ENCODE measurements at places on chromosomes 16 and 17.

- H3K27ac ChIP-seq = no peak overlapping the region
- DNase-seq = no peak
- H3K4me3 ChIP-seq = no peak overlapping the region
- H3K27me3 ChIP-seq = no peaks in the 10 kb centered on the region
Observed at GRCh38 chr16:11521055-11521454, 65.7 kb downstream of the LITAF start.

DNA sequence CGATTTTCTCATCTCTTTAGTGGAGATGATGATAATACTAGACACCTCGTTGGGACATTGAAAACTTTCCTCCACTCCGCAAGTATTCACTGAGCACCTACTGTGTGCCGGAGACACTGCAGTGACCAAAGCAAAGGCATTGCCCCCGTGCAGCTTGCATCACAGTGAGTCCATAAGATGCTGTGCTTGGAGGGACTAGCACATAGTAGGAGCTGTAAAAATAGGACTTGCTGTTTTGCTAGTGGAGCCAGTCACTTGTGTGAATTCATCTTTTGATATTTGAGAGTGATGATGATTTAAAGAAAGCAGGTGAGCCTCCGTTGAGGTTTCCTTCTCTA, 5.3 kb upstream of the MAP2K3 start:
- H3K36me3 ChIP-seq = no peaks in the 10 kb centered on the region
- no peak overlapping the region for H3K27ac ChIP-seq
- no peaks in the 10 kb centered on the region for H3K27me3 ChIP-seq
- H3K4me1 ChIP-seq = peaks cover 14% of the 10 kb centered on the region
- DNase-seq = no peak
- H3K4me3 ChIP-seq = no peak overlapping the region

DNA sequence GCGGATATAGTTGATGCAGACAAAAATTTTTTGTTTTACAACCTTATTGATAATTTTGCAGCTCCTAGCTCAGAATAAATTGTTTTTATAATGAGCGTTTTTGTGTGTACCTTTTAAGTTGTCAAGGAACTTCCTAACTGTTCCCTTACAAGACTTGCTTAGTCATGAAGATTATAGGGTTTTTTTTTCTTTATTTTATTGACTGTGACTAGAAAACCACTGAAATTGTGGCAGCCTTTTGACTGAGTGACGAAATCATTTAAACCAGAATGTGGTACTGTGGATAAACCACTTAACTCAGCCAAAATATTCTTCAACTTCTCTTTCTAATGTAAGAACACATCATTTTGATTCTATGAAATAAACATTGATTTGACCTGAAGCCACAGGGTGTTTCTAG, 40.8 kb upstream of the VPS4A start:
- no peaks in the 10 kb centered on the region for H3K4me1 ChIP-seq
- H3K36me3 ChIP-seq = peaks cover 2% of the 10 kb centered on the region
- no peaks in the 10 kb centered on the region for H3K27me3 ChIP-seq
- no peak for DNase-seq
- H3K27ac ChIP-seq = no peak overlapping the region

GRCh38 chr17:38967290-38967738, at the start of gene FBXO47:
Gene FBXO47 (minus strand): TSS chr17:38967403. CDS start chr17:38963025, 4,378 bp downstream.
- no peaks in the 10 kb centered on the region for H3K27me3 ChIP-seq
- no peak within 1 kb of the TSS for H3K27ac ChIP-seq
- peak; percentile 96 for DNase-seq
- H3K4me3 ChIP-seq = peak within 1 kb of the TSS; percentile 13

- no peaks in the 10 kb centered on the region for H3K36me3 ChIP-seq
- DNase-seq = no peak
- no peak overlapping the region for H3K27ac ChIP-seq
- no peak overlapping the region for H3K4me3 ChIP-seq
Observed at GRCh38 chr16:6837722-6838121, 494.9 kb upstream of the RBFOX1 start.

DNA sequence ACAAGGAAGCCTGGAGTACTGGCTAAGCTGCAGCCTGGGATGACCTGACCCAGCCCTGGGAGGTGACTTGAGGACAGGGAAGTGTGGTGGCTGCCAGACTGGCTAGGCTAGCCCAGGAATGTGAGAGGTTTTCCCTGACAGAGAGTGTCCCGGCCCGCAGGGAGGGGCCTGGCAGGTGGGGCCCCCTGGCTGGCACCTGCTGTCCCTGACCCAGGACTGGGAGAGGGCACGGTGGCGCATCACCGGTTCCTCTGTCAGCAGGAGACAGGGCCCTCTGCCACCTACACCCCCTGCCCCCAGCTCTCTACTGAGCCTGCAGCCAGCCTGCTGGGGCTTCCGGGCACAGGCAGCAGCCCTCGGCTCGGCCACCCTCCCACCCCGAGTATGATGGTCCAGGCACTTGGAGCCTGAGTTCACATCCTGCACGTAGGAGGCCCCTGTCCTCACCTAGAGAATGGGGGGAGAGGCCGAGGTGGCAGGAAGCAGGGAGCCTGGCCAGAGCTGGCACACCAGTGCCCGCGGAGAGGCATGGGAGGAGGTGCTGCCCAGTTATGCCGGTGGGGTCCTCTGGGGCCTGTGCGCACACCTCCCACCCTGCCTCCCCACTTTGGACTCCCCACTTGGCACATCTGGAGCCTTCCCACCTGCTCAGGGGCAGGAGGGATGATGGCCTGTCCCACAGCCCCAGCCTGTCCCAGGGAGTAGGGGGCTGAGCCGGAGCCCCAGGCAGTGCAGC, 528 bp downstream of the PRSS27 start:
- no peak overlapping the region for H3K4me3 ChIP-seq
- peak; percentile 57 for DNase-seq
- H3K27me3 ChIP-seq = no peaks in the 10 kb centered on the region
- H3K4me1 ChIP-seq = peaks cover 11% of the 10 kb centered on the region
- no peak overlapping the region for H3K27ac ChIP-seq

DNA sequence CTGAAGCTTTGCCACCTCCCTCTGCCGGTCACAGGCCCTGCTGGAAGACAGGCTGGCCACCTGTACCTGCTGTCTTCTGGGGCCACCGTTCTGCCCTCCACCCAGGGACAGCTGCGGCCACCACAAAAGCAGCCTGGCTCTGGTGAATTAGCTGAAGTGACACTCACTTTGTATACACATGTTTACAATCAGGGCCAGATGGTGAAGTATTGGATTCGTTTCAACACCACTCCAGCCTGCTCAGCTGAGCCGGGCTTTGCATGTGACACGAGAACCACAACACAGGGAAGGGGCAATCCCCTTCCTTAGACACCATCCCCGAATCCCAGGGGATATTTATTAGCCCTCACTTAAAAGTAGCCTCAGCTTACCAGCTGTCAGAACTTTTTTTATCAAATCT, 191.5 kb upstream of the RPL38 start:
- H3K27me3 ChIP-seq = peaks cover 3% of the 10 kb centered on the region
- no peaks in the 10 kb centered on the region for H3K36me3 ChIP-seq

- H3K4me3 ChIP-seq = no peak overlapping the region
- H3K27ac ChIP-seq = no peak overlapping the region
- H3K4me1 ChIP-seq = peaks cover 11% of the 10 kb centered on the region
- no peaks in the 10 kb centered on the region for H3K27me3 ChIP-seq
Observed at GRCh38 chr16:3650631-3651265, 3.7 kb upstream of the DNASE1 start.

DNA sequence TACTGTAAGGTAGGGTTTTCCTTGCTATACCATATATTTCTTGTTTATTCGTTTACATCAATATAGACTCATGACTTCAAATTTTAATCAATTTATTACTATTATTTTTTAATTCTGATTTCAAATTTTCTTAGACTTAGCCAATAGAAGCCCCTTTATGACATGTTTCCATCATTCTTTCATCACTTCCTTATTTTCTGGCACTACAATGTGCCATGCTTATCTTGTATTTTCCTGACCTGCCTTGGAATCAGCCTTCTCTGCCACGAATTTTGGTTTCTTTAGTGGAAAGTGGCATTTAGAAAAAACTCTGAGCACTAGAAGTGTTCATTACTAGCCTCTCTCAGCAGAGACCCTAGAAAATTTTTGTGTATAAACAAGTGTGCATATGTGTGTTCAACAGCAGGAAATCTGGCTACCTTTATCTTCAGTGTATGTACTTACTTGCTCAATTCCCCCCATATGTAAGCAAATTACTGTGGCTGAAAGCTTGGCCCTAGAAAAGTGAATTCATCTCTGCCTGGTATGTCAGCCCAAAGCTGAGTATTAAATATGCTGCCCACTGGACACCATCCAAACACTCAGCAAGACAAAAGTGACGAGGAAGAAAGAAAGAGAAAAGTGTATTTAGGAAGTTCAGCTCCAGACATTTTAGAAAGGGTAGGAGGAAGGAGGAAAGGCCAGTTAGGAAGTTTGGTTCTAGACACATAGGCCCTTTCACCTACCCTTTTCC, 4.0 kb downstream of the STXBP4 start:
- H3K27me3 ChIP-seq = no peaks in the 10 kb centered on the region
- no peak for DNase-seq
- peaks cover 4% of the 10 kb centered on the region for H3K4me1 ChIP-seq
- H3K36me3 ChIP-seq = no peaks in the 10 kb centered on the region

DNA sequence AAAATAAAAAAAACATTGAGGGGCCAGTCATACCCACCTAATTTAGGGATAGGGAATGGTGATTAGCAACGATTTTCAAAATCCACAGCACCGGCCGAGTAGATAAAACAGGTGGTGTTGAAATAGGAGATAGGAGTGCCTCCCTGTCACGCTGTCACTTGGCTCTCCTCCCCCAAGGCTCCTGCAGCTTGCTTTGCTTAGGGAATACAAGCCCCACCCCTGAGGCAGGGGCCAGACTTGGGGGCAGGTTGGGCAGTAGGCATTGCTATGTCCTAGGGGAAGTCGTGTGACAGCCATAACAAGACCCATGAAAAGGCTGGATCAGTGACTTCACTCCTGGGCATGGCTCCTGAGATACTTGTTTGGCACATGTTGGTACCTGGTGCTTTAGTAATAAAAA, 25.8 kb downstream of the POLR2A start:
- DNase-seq = no peak
- no peak overlapping the region for H3K4me3 ChIP-seq
- peaks cover 81% of the 10 kb centered on the region for H3K36me3 ChIP-seq
- no peak overlapping the region for H3K27ac ChIP-seq
- no peaks in the 10 kb centered on the region for H3K4me1 ChIP-seq

- H3K27me3 ChIP-seq = no peaks in the 10 kb centered on the region
- peaks cover 26% of the 10 kb centered on the region for H3K4me1 ChIP-seq
- H3K36me3 ChIP-seq = no peaks in the 10 kb centered on the region
- no peak overlapping the region for H3K4me3 ChIP-seq
- no peak for DNase-seq
Observed at GRCh38 chr17:77307479-77308198, 166.9 kb downstream of the SEC14L1 start.

GRCh38 chr17:79819085-79819484, 20.2 kb downstream of the CBX4 start:
- H3K4me1 ChIP-seq = peaks cover 16% of the 10 kb centered on the region
- H3K27me3 ChIP-seq = peaks cover 45% of the 10 kb centered on the region
- no peak overlapping the region for H3K27ac ChIP-seq

DNA sequence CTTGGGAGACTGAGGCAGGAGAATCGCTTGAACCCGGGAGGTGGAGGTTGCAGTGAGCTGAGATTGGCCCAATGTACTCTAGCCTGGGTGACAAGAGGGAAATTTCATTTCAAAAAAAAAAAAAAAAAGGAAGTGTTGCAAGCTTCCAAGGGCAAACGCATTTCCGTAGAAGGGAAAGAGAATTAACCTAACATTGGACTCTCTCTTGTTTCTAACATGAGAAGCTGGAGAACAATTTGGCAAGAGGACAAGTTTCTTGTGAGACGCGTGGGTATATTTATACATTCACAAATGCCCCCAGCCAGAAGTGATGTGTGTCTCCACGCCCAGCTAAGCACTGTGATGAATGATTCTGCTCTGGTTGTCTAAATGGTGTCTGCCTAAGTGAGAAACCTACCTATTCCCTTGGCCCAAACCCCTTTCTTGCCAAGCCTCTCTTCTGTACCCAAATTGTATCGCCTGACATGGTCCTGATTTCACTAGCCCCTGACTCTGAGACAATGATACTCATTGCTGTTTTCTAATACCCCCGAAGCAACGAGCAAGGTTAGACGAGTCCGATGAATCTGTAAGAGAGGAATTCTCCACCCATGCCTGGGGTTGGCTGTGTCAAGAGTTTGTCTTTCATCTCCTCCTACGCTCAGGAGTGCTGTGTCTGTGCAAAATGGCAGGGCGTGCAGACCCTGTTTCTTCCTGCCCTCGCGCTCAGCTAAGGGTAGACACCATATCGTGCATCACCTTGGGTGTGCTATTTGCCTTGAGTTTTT, 14.2 kb upstream of the ST6GALNAC2 start:
- no peak overlapping the region for H3K27ac ChIP-seq
- H3K27me3 ChIP-seq = no peaks in the 10 kb centered on the region
- H3K4me1 ChIP-seq = peaks cover 17% of the 10 kb centered on the region
- DNase-seq = peak; percentile 32
- no peaks in the 10 kb centered on the region for H3K36me3 ChIP-seq

- H3K4me1 ChIP-seq = peaks cover 18% of the 10 kb centered on the region
- peaks cover 4% of the 10 kb centered on the region for H3K36me3 ChIP-seq
- no peaks in the 10 kb centered on the region for H3K27me3 ChIP-seq
- DNase-seq = no peak
- no peak overlapping the region for H3K27ac ChIP-seq
Observed at GRCh38 chr17:73091770-73092522, 542 bp downstream of the SLC39A11 start.

- H3K27me3 ChIP-seq = no peaks in the 10 kb centered on the region
- no peaks in the 10 kb centered on the region for H3K4me1 ChIP-seq
- H3K27ac ChIP-seq = no peak overlapping the region
- no peak for DNase-seq
- H3K4me3 ChIP-seq = no peak overlapping the region
Observed at GRCh38 chr17:32503251-32504165, 16.7 kb downstream of the CDK5R1 start.

DNA sequence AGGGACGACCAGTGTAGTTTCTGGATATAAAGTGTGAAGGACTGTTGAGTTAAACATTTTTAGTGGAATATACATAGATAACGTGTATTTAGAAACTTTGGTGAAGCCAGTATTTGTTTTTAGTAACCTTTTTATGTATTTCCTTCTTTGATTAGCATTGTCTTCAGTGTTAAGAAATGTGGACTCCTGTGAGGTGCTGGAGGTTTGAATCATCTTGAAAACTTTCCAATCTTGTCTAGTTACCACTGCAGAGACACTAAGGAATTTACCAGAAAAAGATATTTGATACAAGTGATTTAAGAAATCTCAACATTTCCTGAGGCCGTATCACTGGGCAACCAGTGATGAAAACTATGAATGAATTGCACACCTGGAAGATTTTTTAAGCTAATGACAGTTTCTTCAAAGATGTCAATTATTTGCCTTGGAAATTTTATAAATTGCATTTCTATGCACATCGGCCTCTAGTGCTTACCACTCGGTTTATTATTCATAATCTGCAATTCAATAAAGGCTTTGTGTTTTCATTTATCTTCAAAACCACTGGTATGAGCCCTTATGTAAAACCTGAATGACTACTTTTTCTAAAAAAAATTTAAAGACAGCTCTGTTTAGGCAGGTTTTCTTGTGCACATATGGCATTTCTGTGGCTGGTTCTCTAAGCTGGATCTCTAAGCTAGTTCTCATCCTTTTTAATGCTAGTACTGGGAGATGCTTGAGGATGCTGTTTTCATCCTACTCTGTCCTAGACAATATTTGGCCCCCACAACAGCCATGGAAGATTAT, 31.4 kb upstream of the ADCY7 start:
- H3K36me3 ChIP-seq = no peaks in the 10 kb centered on the region
- no peak overlapping the region for H3K27ac ChIP-seq

GRCh38 chr16:89345642-89346150, 128.2 kb downstream of the ZNF778 start:
- no peaks in the 10 kb centered on the region for H3K36me3 ChIP-seq
- no peak for DNase-seq
- peaks cover 9% of the 10 kb centered on the region for H3K4me1 ChIP-seq
- H3K4me3 ChIP-seq = no peak overlapping the region
- H3K27me3 ChIP-seq = no peaks in the 10 kb centered on the region
- no peak overlapping the region for H3K27ac ChIP-seq
